ENCODE measurements at places on chromosomes 12 and 14.

- no peak for DNase-seq
These were observed 116.6 kb downstream of the BCL11B start for GRCh38 chr14:99155173-99156089.

GRCh38 chr12:570921-571794 is 92.1 kb downstream of the NINJ2 start:
- no peak for DNase-seq

DNA sequence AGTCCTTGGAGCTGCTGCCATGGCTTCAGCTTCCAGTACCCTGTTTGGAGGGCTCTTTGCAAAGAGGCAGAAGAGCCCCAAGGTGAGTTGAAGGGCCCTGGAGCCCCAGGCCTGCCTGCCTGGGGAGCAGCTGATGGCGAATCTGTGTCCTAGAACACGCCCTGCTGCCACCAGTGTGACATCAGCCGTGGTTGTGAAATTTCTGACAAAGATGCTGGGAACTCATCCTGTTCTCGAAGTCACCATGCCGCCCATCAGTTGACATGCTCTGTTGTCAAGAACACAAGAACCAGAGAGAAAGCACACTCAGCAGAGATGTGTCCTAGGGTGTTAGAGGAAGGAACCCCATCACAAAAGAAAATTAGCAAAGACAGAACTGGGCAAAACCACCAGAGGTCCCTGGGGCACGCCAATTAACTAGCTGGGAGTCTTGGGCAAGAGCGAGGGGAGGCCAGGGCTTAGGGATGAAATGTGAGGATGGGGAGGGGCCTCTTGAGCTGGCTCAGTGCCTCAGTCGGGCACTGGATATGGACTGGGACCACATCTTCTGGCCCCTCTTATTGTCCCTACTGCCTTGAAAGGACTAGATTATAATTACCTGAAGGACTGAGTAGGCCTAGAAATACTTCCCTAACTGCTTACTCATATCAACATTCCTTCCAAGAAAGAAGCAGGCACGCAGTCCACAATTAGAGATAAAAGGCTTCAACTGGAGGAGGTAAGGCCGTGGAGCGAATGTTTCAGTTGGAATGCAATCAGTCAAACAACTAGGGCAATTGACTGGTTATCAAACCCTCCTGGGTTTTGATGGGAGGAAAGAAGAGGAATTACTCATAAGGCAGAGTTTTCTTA is 163.1 kb downstream of the CACNA1C start:
- DNase-seq, result no peak

DNA sequence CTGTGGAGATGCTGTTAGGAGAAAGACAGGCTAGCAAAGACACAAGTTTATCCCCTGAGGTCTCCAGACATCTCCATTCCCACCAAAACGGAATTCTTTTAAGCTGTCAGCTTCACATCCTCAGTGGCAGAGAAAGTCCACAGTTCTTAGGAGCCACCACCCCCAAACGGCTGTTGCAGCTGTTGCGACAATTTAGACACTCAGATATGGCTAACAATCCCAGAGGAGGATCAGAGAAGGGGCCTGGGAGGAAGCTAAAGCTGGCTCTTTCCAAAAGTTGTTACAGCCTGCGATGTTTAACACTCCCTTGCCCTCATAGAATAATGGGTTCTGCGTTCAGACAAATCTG is 1.9 kb upstream of the ATP5MC2 start:
- no peak for DNase-seq

DNA sequence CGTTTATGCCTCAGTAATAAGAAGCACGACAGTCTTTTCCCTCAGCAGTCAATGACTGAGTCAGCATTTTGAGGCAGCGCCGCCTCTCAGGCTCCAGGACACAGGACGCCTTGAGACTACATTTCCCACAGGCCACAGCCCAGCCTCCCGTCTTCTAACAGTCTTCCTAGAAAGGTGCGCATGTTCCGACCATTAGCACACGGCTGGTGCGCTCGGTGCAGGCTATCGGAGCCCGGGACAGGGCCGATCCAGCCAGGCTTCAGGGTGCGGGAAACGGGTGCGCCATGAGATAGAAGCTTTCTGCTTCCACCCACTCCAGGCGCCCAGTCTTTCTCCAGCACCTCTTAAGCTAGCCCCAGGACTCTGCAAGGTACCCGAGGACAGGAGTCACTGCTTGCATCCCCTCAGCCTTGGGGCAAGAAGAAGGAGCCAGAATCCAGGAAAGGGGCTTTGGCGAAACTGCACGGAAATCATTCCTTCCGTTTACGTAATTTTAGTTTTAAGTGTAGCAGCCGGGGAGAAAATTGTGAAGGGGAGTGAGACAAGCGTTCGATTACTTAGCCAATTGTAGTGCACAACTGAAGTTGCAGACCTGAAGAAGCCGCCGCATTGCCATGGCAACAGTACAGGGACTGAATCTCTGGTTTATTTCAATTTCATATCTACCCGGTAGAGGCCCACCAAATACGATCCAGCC is 54.0 kb downstream of the ZNF641 start:
- DNase-seq, result no peak

GRCh38 chr12:16588812-16589211 is 17.1 kb downstream of the LMO3 start:
- DNase-seq, result no peak

GRCh38 chr14:83713732-83714131 is 1816.2 kb upstream of the FLRT2 start:
- no peak for DNase-seq

DNA sequence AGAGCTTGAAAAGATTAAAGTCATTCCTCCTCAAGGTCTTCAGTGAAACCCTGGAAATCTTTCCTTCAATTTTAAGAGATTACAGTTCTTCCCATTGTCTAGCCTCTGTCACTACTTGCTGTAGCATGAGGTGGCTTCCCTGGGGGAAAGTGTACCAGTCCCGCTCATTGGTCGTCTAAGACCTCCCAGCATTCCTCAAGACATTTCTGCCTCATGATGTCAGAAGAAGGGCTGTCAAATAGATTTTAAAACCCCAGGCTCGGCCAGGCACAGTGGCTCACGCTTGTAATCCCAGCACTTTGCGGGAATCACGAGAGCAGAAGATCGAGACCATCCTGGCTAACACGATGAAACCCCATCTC is 46.7 kb downstream of the SMUG1 start:
- DNase-seq, result no peak

DNA sequence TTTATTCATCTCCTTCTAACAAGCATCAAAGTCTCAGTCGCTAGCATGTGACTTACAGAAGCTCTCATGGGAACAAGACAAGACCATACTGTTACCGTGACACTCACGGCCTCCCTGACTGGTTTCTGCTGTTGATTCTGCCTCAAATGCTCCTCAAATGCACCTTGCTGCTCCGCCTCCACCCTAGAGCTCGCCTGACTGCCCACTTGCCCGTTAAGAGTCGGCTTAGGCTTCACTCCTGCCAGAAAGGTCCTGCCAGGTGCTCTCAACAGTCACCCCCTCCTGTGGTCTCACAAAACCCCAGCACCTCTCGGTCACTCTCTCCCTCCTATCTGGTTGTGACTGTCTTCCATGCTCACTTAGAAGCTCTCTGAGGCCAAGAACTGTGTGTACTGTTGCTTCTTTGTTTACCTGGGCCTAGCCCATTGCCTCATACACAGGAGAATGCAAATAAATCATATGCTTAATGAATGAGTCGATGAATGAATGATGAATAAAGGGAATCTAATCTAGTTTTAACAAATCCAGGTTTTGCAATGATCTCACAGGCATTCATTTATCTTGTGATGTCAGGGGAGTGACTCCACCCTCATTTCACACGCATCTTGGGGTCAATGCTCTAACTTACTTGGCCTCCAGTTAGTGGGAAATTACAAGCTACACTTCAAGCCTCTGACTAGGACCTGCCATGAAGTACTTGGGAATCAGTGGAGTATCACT is 41.3 kb downstream of the SSH1 start:
- DNase-seq, result no peak

DNA sequence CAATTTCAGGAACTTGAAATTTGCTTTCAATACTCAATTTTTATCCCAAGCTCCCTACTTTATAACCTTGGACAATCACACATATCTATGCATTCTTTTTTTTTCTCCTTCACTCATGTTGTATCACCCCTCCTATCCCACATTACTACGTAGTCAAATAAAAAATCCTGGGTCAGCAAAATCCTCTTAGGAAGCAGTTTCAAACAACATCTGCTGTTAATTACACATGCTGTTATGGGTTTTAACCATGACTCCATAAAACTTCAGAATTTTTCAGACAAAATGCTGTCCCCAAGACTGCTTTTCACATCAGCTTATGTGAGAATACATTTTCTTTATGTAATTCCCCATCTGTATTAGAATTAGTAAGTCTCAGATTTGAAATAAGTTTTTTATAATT is 61.7 kb downstream of the LRFN5 start:
- no peak for DNase-seq

DNA sequence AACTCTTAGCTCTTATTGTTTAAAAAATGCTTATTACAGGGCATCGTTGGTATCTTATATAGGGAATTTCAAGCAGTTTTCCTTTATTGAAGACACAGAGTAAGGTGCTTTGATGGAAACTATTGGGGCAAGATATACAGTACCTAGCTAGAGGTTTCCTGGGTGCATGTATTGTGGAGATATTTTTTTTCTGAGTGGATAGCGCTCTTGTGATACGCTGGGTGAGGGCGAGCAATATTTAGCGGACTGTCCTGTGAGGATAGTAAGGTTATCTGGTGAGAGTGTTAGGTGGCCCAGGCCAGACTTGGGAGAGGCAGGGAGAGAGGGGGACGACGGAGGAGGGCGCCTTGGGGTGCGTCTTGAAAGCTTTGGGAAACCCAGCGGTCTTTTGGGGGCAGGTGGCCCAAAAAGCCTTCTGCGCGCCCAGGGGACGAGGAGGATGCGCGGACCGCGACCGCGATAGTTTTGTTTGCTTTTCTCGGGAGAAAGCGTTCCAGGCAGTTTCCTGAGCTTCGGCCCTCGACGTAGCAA is 596 bp upstream of the BICD1 start:
- no peak for DNase-seq

DNA sequence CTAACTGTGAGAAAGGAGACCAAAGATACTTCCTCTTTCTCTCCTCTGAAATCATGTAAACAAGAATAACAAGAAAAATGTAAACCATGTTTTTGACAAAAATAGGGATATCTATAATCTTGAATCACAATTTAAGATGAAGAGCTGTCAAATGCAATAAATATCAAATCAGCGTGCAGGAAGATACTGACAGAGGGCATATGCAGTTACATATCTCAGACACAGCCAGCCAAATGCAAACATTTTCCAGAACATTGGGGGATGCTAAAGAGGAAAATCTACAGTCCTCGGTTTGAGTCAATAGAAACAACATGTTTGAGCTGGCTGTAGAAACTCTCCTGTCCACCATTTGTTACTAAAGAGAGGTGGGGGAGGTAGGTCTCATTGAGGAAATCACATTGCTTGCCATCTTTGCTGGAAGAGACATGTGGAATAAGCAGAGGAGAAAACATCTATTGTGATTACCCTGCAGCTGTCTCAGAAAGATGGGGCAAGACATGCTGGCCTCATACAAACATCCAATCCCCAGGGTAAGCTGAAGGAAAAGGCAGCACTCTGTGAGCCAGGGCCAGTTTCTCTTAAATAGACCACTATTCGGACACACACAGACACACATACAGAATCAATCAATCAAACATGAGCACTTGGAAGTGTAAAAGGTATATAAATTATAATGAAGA is 43.5 kb downstream of the CNTN1 start:
- DNase-seq, result no peak

DNA sequence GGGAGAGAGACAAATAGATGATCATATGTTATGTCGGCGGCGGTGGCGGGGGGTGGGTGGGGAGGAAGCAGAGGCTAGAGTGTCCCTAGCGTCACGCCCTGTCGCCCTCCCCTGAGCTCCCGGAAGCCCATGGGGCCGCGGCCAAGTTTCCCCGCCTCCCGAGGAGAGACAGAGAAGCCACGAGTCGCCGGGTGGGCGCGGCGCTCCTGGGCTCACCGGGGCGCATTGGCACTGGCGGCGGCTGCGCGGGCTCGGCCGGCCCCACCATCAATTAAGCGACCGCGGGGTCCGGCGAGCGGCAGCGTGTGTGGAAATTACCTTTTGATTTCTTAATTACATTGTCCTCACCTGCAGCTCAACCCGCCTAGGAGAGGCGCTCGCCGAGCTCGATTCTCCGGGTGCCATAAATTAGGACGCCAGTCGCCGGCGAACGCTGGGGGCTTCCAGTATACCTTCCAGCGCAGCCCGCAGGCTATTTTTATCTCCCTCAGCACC is 119.9 kb upstream of the LHX5 start:
- DNase-seq, result no peak

- no peak for DNase-seq
These were observed 919 bp downstream of the PSMA3 start for GRCh38 chr14:58245562-58245961.

GRCh38 chr14:94515856-94516255 is 6.6 kb upstream of the SERPINA12 start:
- no peak for DNase-seq

- no peak for DNase-seq
These were observed 133.8 kb upstream of the PMCH start for GRCh38 chr12:102331419-102331818.

GRCh38 chr14:101473795-101474562 is 87.3 kb upstream of the DIO3 start:
- DNase-seq, result no peak

DNA sequence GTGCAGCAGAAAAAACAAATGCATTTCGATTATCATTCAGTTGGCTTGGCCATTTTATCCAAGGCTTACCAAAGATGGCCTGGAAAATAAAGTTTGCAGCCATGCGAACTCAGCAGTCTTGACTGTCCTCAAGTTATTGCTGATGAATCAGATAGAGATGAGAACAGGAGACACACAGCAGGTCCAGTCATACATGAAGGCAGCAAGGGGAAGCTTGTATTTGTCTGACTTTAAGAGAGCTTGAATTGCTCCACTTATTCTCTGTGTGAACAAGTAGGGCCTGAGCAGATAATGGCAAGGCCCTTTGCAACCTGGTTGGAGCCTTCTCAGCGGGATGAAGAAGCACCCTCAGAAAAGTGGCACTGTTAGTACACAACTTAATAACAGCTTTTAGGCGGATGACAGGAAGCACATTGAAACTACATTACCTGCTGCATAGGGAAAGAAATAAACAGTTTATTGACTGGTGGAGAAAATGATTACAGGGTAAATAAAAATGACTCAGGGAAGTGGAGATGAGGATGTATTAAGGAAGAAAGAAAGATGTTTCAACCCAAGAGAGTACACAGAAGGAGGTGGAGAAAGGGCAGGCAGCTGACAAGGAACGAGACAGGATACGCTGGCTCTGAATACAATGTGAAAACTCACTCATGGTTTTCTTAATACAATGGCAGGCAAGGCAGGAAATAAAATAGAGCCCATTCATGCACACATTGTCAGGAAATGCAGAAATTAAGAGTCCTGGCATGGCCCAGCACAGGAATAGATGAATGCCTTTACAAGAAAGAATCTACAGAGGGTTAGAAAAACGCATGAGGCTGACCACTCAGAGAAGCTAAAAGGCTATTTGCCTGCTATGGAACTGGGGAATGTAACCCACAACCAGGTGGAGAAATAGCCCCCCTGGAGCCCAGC is 128.4 kb downstream of the GALC start:
- DNase-seq, result no peak

Measured in stimulated activated CD8-positive, alpha-beta memory T cell treated with anti-CD3 and anti-CD28 coated beads, Interleukin-2, amount 100 ng/mL, for 1 hour (primary cell).